ENCODE measurements at places on chromosomes 11 and 22.

DNA sequence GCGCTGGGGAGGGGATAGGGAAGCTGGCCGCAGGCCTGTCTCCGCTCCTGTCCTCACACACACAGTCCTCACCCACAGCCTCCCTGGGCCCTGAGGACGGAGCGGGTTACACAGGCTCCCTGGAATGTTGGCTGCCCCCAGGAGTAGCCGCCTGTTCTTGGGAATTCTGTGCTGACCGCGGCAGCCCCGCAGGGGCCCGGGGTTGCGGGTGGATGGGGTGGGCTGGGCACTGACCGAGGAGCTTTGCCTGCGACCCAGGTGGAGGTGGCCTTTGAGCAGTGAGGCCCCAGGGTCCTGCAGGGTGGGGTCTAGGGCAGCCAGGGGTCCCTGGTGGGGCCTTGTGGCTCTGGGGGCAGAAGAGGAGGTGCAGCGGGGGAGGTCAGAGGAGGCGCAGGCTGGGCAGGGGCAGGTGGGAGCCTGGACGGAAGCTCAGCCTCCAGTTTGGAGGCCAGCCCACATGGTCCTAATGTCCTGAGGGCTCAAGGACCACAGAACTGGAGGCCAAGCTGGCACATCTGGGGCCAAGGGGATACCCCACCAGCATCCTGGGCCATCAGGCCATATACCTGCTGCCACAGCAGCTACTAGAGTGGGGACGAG is 6.6 kb upstream of the MRGPRG start:
- DNase-seq, result no peak

DNA sequence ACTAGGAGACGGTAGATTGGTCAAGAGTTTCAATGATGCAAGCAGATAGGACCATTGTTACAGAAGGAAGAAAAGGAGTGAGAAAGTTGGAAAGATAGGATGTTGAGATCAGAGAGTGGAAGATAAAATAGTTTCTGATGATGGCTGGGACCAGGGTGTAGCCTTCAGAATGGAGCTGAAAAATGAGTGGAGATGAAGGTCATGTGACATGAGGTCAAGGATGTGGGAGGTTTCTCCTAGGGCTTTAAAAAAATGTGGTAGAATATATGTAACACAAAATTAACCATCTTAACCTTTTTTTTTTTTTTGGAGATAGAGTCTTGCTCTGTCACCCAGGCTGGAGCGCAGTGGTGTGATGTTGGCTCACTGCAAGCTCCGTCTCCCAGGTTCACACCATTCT is 18.3 kb upstream of the PEX26 start:
- DNase-seq, result no peak

- no peak for DNase-seq
Observed at GRCh38 chr11:11163669-11164333, 189.2 kb downstream of the CSNK2A3 start.

- no peak for DNase-seq
Observed at GRCh38 chr11:43788421-43788820, 92.2 kb upstream of the ALKBH3 start.

GRCh38 chr11:27477831-27478230 is 5.2 kb upstream of the LGR4 start:
- DNase-seq, result no peak
